Right kidney (tissue), 9 donors: ENCODE measurements at places on chromosomes 5 and 9.

DNA sequence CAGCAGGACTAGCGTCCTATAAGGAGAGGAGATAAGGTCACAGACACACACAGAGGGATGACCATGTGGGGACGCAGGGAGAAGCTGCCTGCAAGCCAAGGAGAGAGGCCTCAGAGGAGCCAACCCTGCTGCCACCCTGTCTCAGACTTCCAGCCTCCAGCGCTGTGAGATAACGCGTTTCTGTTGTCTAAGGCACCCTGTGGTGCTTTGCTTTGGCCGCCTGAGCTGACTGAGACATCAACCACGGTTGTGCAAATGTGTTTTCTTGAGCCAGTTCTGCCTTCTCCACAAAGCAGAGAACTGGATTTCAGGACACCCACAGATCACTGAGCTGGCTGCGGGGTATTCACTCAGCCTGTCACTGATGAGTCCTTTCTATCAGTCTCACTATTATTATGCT lies 149.1 kb downstream of the NXNL2 start:
- no peak for DNase-seq

DNA sequence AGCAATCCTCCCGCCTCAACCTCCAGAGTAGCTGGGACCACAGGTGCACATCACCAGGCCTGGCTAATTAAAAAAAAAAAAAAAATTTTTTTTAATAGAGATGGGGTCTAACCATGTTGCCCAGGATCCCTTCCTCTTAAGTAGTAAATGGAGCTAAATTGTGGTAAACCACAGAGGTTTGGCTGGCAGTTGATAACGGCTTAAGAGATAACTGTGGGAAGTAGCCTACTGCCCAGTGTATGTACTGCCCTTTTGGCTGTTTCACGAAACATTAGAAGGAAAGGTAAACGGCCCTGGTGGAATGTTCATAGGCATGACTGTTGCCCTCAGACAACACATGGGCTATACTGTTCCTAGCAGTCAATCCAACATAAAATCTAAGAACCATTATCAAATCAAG lies 44.4 kb downstream of the HMGCR start:
- DNase-seq, result no peak

DNA sequence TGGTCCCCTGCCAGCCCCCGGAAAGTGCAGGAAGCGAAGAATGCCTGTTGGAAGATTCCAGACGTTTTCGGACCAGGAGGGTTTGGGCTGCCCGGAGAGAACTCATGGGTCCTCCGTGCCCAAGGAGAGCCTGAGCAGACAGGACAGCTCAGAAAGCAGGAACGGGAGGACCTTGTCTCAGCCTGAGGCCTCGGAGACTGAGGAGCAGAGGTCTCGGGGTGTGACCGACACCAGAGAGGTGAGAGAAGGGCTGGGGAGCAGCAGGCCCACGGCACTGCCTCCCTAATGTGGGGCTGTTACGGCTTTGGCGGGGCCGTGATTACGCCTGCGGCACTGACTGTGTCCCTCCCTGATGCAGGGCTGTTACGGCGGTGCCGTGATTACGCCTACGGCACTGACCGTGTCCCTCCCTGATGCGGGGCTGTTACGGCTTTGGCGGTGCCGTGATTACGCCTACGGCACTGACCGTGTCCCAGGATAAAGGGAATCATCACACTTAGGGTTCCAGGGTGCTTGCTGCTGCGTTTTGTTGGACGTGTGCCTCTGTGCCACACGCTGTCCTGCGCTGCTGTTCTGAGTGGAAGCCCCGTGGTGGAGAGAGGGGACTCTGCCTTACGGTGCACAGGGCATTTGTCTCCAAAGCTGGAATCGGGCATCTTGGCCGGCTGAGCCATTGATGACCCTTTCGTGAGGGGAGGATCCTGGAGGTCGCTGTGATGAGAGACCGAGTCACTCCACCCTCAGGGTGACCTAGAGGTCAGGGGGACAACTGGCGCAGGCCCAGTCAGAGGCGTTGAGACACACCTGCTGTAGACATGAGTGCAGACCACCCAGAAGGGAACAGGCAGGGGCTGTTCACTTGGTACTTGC lies 25.7 kb downstream of the CEP72 start:
- DNase-seq, result no peak

DNA sequence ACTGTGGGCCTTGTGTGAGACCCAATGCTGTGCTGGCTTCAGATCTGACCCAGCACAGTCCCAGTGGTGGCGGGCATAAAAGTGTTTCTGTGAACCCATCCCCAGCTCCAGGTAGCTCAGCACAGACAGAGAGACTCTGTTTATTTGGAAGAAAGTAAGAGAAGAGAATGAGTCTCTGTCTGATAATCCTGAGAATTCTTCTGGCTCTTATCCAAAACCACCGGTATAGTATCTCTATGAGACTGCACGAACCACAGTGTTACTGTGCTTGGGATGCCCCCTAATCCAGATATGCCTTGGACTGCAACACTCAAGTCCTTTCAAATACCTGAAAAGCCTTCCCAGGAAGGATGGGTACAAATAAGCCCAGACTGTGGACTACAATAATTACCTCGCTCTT lies 1660.8 kb upstream of the ACO1 start:
- no peak for DNase-seq

GRCh38 chr5:55191165-55191564 lies 18.2 kb upstream of the CDC20B start:
- DNase-seq, result no peak

- no peak for DNase-seq
These were observed 136.7 kb downstream of the MAN2A1 start for GRCh38 chr5:109826426-109826825.

DNA sequence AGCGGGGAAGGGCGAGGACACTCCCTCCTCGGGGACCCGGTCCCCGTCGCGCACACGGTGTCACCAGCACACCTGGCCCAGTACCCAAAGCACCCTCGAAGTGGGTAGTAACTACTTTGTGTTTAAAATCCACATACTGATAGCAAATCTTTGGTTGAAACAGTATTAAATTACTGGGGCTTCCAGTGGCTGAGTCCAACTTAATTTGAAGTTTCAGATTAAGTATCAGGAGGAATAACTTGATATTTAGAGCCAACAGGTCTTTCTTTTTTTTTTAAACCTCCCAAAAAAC lies 615 bp downstream of the ATG10 start:
- DNase-seq, result no peak

DNA sequence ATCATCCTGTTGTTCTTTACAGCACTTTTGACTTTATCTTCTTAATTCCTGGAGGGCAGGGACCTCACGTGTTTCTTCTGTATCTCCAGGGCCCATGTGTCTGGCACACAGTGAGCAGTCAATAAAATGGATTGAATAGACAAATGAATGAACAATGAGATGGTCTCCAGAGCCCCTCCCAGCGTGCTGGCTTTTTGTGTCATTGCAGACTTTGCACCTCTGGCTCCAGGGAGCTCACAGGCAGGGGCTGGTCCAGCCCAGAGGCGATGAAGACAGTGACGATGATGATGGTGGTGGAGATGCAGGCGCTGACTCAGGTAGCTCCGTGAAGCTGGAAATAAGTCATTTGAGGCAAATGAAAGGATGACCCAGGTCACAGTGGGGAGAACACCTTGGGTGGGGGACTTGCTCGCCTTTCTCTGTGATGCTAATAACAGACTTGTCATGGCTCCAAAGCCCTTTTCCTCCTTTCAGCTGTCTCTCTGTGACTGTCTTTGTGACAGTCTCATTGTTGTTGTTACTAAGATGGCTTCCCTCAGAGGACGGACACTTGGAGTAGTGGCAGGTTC lies 30.4 kb upstream of the FABP6 start:
- no peak for DNase-seq

GRCh38 chr9:36949466-36949865 lies 84.6 kb downstream of the PAX5 start:
- DNase-seq, result no peak

GRCh38 chr5:75042522-75042921 lies 9.8 kb downstream of the GCNT4 start:
- no peak for DNase-seq

GRCh38 chr9:347667-348292 lies 133.1 kb downstream of the DOCK8 start:
- no peak for DNase-seq

GRCh38 chr5:126143622-126144021 lies 279.6 kb upstream of the GRAMD2B start:
- no peak for DNase-seq

DNA sequence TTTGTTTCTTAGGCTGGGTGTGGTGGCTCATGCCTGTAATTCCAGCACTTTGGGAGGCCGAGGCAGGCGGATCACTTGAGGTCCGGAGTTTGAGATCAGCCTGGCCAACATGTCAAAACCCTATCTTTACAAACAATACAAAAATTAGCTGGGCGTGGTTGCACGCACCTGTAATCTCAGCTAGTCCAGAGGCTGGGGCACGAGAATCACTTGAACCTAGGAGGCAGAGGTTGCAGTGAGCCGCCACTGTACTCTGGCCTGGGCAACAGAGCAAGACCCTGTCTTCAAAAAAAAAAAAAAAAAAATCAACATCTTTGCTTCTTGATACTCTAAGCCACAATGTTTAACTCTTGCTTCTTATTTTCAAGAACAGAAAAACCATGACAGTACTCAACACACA lies 16.1 kb downstream of the UBAP2 start:
- DNase-seq, result no peak

DNA sequence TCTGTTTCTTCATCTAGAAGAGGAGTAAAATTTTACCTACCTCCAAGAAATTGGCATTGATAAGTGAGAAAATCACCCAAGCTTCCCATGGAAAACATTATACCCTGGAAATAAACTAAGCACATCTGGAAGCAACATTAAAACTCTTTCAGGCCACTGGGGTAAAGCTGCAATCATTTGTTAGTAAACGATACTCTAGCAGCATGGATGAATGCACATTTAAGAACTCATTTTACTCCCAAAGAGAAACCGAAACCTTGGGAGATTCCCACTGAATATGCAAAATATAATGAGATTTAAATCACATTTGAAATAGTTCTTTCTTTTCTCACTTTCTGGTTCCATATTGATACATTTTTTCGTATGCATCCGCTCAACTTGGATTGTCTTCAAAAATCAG lies 467.5 kb downstream of the EFNA5 start:
- no peak for DNase-seq

- no peak for DNase-seq
These were observed 19.9 kb upstream of the LCP2 start for GRCh38 chr5:170317499-170317898.

DNA sequence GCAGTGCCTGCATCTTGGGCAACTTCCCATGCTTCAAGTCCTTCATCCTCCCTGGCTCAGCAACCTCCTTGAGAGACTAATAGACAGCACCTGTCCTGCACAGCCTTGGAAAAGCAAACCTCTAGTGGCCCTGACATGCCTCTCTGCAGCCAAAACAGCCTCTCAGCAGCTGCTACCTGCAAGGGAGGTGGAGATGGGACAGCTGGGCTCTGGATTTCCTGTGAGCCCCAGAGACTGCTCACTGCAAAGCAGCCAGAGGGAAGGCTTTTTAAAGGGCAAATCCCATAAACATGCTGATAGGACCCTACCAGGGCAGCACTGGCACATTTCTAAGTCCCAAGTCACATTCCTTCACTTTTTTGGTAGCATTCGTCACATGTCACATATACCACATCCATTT lies 31.5 kb upstream of the MYORG start:
- DNase-seq, result no peak

DNA sequence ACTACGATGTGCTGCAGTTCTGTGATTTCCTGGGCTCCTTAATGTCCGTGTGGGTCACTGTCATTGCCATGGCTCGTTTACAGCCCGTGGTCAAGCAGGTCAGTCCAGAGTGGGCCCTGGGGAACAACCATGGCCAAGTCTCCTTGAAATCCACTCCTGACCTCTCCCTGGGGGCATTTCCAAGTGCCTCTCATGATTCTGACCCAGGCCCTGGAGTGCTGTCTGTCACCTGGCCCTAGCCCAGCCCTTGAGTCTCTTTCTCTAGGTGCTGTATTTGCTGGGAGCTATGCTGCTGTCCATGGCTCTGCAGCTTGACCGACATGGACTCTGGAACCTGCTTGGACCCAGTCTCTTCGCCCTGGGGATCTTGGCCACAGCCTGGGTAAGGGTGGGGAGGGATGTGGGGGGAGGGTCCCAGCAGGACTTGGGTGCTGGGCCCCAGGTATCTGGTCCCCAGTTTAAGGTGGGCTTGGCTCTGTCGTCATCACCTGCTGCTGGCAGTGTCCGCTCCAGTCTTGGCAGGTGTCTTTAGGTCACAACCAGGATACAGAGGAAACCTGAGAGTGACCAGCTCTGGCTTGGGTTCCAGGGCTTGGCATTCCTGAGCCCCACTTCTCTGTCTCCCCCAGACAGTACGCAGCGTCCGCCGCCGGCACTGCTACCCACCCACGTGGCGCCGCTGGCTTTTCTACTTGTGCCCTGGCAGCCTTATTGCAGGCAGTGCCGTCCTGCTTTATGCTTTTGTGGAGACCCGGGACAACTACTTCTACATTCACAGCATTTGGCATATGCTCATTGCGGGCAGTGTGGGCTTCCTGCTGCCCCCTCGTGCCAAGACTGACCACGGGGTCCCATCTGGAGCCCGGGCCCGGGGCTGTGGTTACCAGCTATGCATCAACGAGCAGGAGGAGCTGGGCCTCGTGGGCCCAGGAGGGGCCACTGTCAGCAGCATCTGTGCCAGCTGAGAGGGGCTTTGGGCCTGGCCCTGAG lies 17.0 kb downstream of the OR13J1 start:
- no peak for DNase-seq

DNA sequence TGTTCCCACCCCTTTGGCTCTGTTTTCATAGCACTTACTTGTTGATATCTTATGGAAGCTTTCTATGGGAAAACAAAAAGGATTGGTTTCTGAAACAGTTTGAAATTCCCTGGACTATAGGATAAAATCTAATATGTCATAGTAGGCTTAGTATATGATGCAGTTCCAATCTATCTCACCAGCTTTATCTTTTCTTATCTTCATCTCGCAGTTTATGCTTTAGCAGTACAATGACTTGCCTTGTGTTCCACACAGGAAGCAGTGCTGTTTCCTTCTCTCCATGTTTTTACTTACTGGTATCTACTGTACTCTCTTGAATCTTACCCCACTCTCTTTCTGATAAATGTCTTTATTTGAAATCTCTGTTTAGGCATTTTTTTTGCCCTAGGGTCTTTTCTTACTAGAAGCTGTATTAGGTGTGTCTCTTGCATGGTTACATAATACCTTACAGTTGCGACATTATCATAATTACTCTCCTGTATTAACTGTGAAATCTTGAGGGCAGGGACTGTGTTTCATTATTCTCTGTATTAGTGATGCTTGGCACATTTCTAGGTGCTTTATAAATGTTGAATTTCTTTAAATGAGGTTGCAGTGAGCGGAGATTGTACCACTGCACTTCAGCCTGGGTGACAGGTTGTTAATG lies 76.3 kb downstream of the FOCAD start:
- DNase-seq, result no peak

GRCh38 chr5:143187495-143187894 lies 216.0 kb downstream of the NR3C1 start:
- no peak for DNase-seq

DNA sequence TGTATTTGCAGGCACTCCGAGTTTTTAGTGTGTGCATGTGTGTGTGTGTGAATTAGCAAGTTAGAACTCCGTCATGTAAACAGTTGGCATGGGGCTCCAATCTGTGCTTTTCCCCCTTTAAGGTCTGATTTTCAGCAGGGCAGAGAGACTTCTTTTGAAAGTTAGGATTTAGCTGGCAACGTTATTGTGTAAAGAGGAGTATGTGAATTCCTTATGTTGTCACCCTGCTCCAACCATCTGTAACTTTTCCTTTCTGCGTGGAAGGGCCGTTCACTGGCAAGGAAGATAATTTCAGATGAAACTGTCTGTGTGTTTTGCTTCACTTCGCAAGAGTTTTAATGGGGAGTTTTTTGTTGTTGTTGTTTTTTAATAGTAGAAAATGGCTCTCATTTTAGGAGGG lies 332 bp downstream of the SGCD start:
- DNase-seq, result no peak
